Right atrium auricular region (tissue), 2 donors: ENCODE measurements at places on chromosomes 5 and 9. TPM values are rescaled to one million over a fixed set of nuclear protein-coding genes. Genes with fewer than 3 reads are reported as not detected.

DNA sequence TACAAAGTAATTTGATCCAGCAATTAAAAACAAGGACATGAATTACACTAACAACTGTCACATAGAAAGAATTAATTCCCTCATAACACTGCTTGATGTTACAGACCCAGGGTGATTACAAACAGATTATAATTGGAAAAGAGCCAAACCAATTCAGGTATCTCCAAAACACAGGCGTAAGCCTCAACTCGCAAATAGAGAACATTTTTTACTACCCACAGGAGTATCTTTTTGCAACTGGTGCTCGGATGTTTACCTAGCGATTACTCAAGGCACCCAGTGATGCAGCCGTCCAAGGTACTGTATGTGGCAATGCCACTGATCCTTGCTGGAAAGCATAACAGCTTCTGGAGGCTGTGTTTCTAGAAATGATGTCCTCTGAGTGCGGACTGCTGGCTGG lies 386.1 kb upstream of the KIF2A start:
- DNase-seq, result no peak

The HSPA4 gene
- 50.4 TPM for total RNA-seq

The SNCAIP gene
- total RNA-seq, result 8.1 TPM

- no peak for DNase-seq
These were observed 95.0 kb downstream of the KIAA1958 start for GRCh38 chr9:112581469-112582176.

The SREK1 gene
- total RNA-seq, result 15.4 TPM

The BNC2 gene
- total RNA-seq, result 68.3 TPM

GRCh38 chr9:16743375-16743774 lies 127.1 kb downstream of the BNC2 start:
- no peak for DNase-seq
